ENCODE measurements at places on chromosomes 7 and 10.
A peak's percentile ranks its signal among the peaks of the same experiment; 100 is the strongest.

GRCh38 chr10:5117026-5117425 lies 22.8 kb downstream of the AKR1C3 start:
- DNase-seq = no peak

GRCh38 chr7:128830231-128831177 lies at the start of gene FLNC:
Gene FLNC (plus strand): TSS chr7:128830406. CDS start chr7:128830638, 232 bp downstream.
- no peak for DNase-seq

DNA sequence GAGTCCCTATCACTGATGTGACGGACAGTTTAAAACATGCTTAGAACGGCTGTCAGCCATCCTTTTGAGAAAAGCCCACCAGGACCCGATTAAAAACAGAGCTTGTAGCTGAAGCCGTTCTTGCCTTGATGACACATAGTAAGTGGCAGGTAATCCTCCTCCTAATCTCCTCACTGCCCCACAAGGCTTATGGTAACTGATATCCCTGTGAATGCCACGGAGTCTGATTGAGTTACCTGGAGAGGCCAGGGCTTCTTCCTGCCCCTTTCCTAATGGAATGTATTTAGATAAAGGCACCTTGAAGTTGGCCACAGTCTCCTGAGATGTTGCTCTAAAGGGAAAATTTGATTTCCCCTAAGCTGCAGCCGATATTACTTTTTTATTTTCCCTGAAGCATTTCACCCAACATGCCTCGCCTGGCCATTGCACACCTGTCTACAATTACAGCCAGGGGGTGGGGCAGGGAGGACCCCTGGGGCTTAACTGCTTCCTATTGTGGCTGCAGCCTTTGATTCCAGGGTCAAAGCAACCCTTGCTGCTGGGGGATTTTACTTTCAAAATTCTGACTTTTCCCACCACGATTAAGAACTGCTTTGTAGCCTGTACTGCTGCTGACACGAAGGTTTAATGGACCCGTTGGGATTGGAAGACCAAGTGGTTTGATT lies 169.0 kb upstream of the GPR26 start:
- no peak for DNase-seq

DNA sequence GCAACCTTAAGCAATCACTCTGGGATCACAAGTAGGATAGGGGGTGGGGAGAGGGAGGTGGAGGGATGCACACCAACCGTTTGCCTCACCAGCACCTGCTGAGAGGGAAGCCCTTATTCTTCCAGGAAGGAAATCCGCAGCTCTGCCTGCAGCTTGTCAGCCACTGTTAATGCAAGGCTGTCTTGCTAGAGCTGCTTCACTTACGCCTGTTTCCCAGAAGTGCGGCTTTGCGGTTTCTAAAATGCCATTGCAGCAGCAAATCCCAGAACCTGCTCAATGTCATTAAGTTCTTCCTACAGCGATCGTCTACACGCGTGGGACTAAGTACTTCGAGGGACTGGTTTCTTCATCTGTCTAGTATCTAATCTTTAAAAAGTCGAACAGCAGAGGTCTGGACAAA lies 191.1 kb downstream of the ZMYND11 start:
- no peak for DNase-seq

GRCh38 chr10:110212119-110213006 lies 5.0 kb downstream of the MXI1 start:
- no peak for DNase-seq

DNA sequence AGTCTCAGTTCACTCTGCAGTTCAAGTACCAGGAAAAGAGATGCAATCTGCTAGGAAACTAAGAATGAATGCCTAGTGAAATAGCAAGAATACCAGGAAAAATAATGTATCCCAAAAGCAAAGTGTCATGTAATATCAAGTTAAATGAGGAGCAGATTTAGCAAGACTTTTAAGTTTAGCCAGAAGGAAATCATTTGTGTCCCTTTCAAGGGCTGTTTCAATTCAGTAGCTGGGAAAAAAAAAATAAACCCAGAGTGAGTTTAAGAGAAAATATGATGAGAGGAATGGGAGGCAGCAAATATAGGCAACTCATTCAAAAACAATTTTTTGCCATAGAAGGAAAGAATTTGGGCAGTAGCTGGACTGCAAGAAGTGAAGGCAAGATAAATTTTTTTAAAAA lies 135.8 kb downstream of the DGKB start:
- no peak for DNase-seq

- no peak for DNase-seq
These were observed 84.5 kb downstream of the AVL9 start for GRCh38 chr7:32579776-32580175.

GRCh38 chr7:34296663-34297062 lies 361.4 kb upstream of the NPSR1 start:
- DNase-seq = no peak

DNA sequence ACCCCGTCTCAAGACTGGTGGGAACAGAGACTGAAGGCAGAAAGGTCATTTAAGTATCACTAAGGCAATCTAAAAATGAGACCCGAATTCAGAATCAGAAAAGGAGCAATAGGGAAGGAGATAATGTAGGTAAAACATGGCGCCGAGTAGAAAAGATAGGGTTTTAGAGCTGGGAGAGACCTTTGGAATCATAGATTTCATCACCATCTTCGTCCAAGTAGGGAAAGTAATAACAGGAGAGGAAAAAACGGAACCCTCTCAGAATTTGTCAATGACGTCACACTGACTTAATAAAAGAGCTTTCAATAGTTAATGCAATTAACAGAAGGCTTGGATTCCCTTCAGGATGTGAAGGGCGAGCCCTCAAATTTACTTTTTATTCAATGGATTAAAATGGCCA lies 1.0 kb upstream of the UBN2 start:
- DNase-seq = no peak

DNA sequence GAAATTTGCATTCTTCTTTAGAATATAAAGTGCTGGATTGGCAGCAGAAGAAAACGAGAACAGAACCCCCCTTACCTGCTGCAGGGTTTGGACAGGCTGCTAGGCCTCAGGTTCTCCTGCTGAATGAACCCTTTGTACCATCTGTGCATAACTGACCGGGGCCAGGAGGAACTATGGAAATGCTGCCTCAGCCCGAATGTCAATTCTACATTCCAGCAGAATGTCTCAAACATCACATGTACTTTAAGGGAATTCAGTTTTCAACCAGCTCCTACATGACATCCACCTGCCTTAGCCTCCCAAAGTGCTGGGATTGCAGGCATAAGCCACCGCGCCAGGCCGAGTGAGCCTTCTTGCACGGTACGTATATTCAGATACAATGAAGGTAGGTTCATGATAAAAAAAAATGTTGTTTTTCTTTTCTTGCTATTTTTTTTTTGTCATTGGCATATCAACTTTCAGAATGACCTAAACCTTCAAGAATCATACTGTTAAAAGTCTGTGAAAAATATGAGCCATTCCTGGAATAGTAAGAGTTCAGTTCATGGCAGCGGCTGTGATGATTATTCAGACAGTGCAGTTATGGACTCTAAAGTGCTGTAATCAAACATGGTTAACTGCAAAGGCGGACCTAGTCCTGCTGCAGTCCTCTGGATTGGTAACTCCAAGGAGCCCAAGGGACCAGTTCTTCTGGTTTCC lies 84.4 kb upstream of the TNS3 start:
- no peak for DNase-seq

- DNase-seq = no peak
These were observed 19.4 kb downstream of the BMPR1A start for GRCh38 chr10:86775870-86776180.

GRCh38 chr10:780536-781524 lies 91.4 kb upstream of the DIP2C start:
- DNase-seq = no peak

GRCh38 chr7:146510088-146510680 lies 393.6 kb downstream of the CNTNAP2 start:
- DNase-seq = no peak

DNA sequence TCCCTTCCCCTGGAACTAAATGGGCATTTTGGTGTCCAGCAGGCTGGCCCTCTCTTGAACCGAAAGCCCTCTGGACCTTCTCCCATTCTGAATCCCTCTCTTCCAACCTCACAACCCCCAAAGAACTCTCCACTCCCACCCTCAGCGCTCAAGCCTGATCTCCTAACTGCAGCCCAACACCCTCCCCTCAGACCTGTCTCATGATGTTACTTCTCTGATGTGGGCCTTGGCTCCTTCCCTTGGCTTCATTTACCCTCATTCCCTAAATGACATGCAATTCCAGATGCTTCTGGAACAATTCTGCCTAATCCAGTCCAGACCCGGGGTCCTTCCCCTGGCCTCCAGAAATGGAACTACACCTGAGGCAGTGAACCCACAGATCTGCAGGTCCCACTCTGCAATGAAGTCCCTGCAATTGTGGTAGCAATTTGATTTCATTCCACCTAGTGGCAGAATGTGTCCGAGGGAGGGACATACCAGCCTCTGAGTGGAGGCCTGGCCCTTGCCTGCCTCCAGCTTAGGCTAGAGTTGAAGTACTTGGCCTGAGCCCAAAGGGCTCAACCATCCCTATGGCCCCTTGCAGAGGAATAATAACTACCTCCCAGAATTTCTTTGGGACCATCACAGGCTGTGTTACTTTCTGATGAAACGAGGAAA lies 4.1 kb upstream of the CEP41 start:
- DNase-seq = no peak

- DNase-seq = no peak
These were observed 26.2 kb downstream of the ABLIM1 start for GRCh38 chr10:114631666-114632417.

- no peak for DNase-seq
These were observed 64.5 kb downstream of the RAMP3 start for GRCh38 chr7:45221896-45222604.

- no peak for DNase-seq
These were observed 73.9 kb upstream of the LEP start for GRCh38 chr7:128167042-128167701.

GRCh38 chr10:104707602-104708459 lies 66.7 kb downstream of the SORCS3 start:
- no peak for DNase-seq

GRCh38 chr7:45714521-45714820 lies 140.3 kb downstream of the ADCY1 start:
- no peak for DNase-seq

- DNase-seq = no peak
These were observed 276.2 kb downstream of the FGFR2 start for GRCh38 chr10:121322046-121322445.

DNA sequence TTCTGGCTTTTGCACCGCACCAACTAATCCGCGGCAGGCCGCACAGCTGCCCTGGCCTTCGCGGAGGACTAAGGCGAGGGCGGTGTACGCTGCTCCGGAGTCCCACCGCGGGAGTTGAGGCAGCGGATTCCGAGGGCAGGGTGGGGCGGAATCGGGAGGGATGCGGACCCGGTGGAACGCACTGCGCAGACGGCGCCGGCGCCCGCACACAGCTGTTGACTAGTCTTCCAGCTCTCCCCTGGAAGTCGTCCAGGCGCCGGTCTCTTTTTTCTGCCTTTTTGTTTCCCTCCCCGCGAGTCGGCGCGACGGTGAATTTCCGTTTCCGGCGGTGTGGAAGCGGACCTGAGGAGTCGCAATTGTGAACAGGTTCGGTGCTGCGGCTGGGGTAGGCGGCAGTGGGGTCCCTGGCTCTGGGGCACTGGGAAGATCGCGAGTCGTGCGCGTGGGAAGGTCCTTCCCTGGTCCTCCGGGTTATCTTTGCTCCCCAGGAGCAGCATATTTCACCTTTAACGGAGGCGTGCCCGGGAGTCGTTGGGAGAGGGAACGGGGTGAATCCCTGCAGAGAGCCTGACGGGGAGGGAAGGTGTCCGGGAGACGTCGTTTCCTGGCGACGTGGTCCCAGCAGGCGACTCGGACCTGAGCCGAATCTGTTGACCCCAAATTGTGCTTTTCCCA lies at the start of gene ASAH2B:
Gene ASAH2B, plus strand, starts transcription at position 319 of the 675 bp plus-strand sequence. CDS start 5,195 bp downstream, outside the sequence.
- DNase-seq = peak; percentile 66

GRCh38 chr10:61779950-61780659 lies 117.4 kb downstream of the CABCOCO1 start:
- no peak for DNase-seq

DNA sequence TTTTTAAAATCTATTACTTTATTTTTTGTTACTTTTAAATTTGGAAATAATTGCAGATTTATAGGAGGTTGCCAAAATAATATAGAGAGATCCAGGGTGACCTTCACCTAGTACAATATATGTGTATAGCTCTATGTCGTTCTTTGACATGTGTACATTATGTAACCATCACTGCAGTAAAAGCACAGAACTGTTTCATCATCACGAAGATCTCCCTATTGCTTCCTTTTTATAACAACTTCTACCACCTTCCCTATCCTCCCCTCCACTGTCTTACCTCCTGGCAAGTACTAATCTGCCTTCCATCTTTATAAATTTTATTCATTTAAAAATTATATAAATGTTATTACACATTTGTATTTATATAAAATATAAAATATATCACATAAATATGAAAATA lies 251.0 kb downstream of the AUTS2 start:
- DNase-seq = no peak

- DNase-seq = no peak
These were observed 134.7 kb downstream of the VIPR2 start for GRCh38 chr7:159009951-159010350.

- no peak for DNase-seq
These were observed 120.4 kb downstream of the PKD1L1 start for GRCh38 chr7:47827871-47828270.

DNA sequence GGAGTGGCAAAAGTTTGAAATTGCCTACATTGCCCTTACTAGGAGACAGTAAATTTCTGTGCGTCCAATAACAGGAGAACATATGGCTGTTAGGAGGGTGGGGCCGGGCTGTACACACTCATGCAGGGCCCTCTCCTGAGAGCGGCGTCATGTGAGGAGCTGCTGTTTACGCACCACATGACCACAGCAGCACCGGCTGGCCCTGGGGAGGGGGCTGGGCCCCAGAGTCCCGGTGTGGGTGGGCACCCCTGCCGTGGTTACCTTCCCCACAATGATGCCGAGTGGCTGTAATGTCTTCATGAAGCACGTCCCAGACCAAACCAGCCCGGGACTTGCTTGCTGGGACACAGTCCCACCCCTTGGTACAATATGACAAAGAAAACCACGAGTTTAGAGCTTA lies 308.7 kb downstream of the DNAJB6 start:
- DNase-seq = no peak

DNA sequence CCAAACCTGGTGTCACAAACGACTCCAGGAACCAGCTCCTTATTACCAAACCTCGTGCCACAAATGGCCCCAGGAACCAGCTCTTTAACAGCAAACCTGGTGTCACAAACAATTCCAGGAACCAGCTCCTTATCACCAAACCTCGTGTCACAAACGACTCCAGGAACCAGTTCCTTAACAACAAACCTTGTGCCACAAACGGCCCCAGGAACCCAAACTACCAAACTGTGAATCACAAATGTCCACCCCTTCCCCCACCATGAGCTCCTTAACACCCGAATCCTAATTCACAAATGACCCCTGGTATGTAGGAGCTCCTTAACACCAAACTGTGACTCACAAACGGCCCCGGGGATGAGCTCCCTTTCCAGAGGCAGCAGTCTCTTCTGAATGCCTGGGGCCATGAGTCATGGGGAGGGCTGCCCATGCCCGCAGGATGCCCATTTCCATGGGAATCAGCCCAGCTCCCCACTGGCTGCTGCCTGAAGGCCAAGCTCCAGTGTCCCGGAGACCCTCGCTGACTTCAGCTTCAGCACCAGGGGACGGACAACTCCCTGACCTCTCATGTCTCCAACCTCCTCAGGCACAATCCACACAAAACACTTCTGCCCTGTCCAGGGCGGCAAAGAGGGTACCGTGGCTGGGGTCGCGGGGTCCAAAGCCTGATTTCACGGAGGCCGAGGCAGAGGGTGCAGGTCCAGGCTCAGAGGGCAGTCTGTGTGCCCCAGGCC lies 213.1 kb downstream of the ELFN1 start:
- DNase-seq = no peak
